ENCODE measurements at places on chromosomes 1 and 21.

- no peak for DNase-seq
Measured at GRCh38 chr1:71245246-71245645, 164.4 kb upstream of the ZRANB2 start.

GRCh38 chr1:37809942-37810341 is 1.9 kb upstream of the YRDC start:
- DNase-seq = no peak

GRCh38 chr1:46204406-46204742 is 1.2 kb downstream of the LURAP1 start:
- DNase-seq = no peak

DNA sequence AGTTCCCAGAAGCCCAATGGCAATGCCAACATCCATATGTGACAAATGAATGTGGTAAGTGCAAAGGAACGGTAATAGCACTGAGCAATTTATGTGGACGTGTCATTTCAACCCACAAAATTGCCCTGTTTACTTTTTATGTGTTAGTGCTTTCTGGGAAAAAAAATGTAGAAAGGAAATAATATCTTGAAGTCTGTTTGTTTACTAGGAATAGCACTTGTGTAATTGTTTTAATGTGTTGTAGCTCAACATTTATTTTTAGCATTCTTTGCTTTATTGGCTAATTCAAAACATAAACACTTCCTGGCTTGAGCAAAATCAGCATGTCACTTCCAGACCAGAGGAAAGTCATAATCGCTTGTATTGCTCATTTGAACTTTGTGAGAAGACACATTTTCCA is 224.8 kb upstream of the KCNK2 start:
- DNase-seq = no peak

- DNase-seq = no peak
Measured at GRCh38 chr1:76298399-76298798, 223.9 kb downstream of the ST6GALNAC3 start.

- no peak for DNase-seq
Measured at GRCh38 chr1:153592748-153593147, 20.2 kb downstream of the S100A16 start.

DNA sequence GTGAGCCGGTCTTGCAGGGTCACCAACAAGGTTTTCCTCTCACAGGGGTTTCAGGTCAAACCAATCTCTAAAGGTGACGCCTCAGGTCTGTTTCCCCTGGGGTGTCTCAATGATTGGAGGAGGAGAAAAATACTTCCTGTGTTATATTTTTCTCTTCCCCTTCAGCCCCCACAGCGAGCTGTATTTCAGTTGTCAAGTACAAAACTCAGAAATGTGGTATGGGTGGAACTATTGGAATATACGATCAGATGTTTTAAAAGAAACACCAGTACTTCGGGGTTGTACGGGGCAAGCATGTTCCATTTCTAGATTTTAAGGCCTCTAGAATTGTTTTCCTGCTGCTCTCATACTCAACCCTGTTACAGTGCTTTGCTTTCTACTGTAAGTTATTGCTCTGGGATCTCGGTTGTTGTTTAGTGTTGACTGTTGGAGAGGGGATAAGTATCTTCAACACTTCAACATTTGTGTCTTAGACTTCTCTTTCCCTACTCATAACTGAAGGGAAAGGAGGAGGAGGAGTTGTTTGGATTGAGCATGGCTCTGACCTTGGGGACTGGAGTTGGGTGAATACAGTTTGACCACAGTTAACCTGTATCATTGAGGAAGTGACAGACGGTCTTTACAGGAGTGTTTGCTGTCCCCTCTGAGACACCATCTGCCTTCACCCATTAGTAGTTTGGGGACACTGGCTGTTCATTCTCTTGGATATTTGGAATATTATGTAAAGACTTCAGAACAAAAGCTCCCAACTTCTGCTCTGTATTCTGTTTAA is 2.0 kb downstream of the MAPKAPK2 start:
- DNase-seq = no peak

- DNase-seq = no peak
Measured at GRCh38 chr1:88780485-88780884, 96.4 kb downstream of the PKN2 start.

- no peak for DNase-seq
Measured at GRCh38 chr1:153936011-153936802, 10.3 kb downstream of the DENND4B start.

- DNase-seq = no peak
Measured at GRCh38 chr1:162994921-162995320, 74.2 kb upstream of the RGS4 start.

GRCh38 chr1:150236614-150237100 is 745 bp upstream of the ANP32E start:
- DNase-seq = no peak

- no peak for DNase-seq
Measured at GRCh38 chr1:189149547-189150375, 1327.9 kb downstream of the BRINP3 start.

GRCh38 chr1:202692959-202693555 is 17.2 kb downstream of the SYT2 start:
- DNase-seq = no peak

- DNase-seq = no peak
Measured at GRCh38 chr21:44987886-44988606, 48.2 kb downstream of the SLX9 start.

DNA sequence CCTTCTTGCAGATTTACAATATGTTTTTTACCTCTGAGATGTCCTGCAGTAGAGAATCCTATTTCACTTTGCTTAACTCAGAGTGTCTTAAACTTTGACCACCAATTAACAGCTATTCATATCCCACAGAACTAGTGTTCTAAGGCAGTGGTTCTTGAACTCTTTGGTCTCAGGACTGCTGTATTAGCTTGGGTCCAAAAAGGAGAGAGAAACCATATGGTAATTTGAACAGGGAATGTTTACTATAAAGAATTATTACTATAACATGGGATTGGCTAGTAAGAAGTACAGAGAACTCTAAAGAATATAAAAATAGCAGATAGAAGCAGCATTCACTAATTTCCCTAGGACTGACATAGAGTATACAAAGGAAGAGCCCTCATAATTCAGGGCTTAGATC is 31.6 kb downstream of the FAM177B start:
- no peak for DNase-seq

GRCh38 chr1:32040711-32041110 is 27.0 kb downstream of the KHDRBS1 start:
- no peak for DNase-seq

DNA sequence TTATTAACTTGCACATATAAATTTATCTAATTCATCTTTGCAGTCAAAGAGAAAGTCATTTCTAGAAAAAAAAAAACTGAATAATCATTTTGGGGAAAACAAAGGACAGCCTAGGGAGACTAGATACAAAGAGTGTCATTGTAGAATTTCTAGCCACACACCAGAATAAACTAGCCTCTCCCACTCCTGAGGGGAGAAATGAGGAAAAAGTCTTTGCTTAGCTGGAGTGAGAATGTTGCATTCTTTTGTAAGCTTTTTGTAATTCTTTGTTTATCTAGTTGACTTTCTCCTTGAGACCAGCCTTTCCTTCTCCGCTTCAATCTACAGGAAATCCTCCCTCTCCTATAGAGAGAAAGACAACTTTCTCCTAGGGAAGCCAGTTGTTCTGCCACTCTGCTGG is 15.9 kb upstream of the CGN start:
- DNase-seq = peak; percentile 53

DNA sequence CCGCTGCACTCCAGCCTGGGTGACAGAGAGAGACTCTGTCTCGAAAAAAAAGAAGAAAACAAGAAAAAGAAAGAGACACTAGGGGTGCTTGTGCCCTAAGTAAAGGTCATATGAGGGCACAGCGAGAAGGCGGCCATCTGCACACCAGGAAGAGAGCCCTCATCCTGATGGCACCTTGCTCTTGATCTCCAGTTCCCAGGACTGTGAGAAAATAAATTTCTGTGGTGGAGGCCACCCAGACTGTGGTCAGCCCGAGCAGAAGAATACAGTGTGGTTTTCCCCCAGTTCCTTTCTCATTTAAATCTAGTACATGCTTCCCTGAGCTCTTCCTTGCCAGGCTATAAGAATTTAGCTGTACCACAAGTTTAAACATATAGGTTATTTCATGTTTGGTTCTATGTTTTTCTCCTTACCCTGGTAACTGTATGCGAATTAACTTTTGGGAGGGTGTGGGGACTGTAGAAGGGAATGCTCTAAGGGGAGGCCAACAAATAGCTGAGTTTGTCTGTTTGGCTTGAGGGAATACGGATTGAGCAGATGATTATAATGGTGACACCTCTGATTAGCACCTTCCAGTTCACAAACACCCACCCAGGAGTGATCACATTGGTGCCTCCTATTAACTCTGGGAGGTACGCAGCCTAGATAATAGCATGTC is 119.6 kb upstream of the ERRFI1 start:
- no peak for DNase-seq

All from PC-9 (cell line).